ENCODE measurements at places on chromosomes 12 and 14. TPM values are rescaled to one million over a fixed set of nuclear protein-coding genes. Genes with fewer than 3 reads are reported as not detected.

EGLN3 gene
- 1.3 TPM for total RNA-seq

DNA sequence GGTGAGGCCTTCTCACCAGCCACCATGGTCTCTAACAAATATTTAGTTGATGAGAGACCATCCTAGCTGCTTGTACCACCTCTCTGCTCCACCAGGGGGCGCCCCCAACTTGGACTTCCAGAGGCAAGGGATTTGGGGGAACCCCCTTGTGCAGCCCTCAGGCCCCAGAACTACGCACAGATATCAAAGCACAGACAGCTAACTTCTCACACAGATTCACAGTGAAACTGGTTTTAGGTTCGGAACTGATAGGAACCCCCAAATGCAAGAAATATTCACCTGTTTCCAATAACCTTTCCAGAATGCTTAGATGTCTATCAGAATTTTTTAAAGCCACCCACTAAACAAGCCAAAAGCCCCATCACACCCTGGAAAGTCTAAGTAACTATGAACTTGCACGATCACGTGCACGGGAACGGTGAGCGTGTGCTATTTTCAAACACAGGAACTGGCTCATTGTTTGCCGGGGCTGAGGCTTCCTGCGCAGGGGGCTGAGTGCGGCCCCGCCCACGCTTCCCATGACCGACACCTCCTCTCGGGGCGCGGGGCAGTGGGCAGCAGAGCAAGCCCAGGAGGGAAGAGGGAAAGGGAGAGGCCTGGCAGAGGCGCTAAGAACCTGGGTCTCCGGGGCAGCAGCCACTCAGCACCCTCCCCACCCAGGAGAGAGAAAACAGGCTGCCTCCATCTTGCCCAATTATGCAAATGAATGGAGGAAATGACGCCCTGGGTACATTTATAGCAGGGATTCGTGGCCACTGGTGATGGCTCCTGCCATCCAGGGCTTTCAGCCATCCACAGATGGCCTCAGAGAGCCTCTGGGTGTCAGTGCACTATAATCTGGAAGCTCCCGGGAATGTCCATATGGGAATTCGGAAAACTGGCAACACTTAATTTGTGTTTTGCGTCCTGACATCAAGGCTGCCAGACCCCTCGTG is 79.4 kb upstream of the GPR68 start:
- peak; percentile 97 for DNase-seq

GRCh38 chr12:101642115-101643067 is 47.6 kb downstream of the MYBPC1 start:
- no peak for DNase-seq

DNA sequence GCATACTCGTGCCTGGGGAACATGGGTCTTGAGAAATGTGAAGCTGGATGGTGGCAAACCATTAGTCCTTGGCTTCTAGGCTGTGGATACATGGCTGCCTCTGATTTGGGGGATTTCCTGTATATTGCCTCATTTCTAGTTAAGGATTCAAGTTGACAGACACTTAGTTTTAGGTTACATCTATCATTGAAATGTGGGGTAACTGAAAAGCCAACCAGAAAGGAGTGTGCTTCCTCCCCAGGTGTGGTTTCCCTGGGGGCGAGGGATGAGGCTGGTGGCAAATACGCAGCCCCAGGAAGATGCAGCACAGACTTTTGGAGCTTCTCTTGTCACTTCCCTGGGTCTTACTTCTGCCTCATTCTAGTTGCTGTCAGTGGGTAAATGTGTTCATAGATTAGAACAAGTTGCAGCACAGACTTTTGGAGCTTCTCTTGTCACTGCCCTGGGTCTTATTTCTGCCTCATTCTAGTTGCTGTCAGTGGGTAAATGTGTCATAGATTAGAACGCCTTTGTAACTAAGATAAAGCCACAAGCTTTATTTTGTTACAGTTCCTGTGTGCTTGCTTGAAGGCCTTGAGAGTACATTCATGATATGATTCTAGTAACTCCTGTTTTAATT is 85.1 kb downstream of the BORCS5 start:
- peak; percentile 51 for DNase-seq

DNA sequence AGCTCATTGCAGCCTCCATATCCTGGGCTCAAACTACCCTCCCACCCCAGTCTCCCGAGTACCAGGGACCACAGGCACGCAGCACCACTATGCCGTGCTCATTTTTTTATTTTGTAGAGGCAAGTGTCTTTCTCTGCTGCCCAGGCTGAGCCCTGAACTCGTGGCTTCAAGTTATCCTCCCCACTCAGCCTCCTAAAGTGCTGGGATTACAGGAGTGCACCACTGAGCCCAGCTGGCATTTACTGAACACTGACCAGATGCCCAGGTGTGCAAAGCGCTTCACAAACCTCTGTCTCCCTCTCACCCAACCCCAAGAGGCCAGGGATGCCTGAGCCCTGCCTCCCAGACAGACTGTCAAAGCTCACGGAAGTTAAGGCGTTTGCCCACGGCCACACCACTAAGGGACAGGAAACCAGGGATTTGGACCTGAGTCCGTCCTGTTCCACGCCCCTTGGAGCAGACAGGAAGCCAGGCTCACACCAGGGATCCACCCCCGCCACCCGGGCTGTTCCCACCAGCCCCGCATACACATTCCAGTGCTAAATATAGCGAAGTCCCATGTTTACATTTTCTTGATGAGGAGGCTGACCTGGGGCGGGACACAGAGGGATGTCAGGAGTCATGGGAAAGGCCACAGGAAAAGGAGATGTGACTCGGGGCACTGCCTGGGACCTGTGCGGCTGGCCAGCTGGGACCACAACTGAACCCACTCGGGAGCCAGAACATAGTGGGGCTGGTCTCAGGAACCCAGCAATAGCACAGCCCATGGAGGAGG is 51.2 kb downstream of the TESC start:
- DNase-seq = no peak

- no peak for DNase-seq
Observed at GRCh38 chr12:79858518-79858917, 76.4 kb downstream of the PPP1R12A start.

RPAP3 gene
- 26.4 TPM for total RNA-seq

GPR162 gene
- not detected for total RNA-seq

CATSPERB gene
- 5.3 TPM for total RNA-seq

NKX2-1 gene
- total RNA-seq = not detected

- no peak for DNase-seq
Observed at GRCh38 chr12:45205165-45205825, 10.6 kb upstream of the ANO6 start.

DNA sequence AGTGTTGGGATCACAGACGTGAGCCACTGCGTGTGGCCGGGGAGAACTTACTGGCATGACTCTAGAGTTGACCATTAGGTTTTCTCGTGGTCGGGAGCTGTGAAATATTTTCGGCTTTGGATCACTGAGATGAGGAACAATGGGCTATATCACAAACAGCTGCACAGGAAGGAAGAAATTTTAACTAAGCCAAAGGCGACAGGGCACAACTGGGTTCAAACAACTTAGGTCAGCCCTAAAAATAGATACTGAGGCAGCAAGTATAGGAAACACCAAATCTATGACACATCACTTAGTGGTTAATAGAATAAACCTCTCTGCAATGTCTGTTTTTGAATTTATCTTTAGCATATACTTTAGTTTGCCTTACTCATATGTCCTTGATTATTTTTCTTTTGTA is 162.9 kb downstream of the LRIG3 start:
- no peak for DNase-seq

DNA sequence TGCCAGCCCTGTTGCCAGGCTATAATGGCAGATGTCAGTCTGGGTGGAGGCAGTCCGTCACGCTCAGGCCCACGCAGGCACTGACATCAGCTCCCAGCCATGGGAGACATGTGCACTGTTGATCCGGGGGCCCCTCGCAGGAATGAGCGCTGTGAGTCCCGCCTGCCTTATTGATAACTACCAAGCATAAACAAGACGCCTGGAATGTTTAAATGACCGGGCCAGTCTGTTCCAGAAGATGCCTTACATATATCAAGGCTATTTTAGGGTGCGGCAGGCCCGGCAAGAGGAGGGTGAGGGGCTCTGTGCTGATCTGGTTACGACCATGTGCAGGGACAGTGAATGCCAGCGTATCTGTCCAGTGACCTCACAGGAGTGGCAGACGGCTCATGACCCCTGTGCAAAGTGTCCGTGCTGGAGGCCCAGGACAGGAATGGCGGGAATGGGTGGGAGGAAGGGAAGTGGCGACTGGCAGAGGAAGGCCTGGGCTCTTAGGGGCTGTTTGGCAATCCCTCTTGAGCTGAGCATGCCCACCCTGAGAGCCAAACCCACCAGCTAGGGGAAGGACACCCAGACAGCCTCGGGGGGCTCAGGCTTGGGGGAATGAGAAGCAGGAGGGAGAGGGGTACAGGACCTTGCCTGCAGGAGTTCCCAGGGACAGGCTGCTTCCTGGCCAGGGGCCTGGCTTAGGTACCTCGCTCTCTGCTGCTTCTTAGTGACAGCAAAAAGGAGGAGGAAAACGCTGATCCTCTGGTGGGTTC is 49.3 kb downstream of the DLK1 start:
- DNase-seq = no peak

LRP1-AS gene
- total RNA-seq = not detected

- peak; percentile 23 for DNase-seq
Observed at GRCh38 chr12:49295082-49295936, at the start of gene PRPH. PRPH (plus strand) TSS chr12:49295147; CDS start chr12:49295201, 54 bp downstream.

DNA sequence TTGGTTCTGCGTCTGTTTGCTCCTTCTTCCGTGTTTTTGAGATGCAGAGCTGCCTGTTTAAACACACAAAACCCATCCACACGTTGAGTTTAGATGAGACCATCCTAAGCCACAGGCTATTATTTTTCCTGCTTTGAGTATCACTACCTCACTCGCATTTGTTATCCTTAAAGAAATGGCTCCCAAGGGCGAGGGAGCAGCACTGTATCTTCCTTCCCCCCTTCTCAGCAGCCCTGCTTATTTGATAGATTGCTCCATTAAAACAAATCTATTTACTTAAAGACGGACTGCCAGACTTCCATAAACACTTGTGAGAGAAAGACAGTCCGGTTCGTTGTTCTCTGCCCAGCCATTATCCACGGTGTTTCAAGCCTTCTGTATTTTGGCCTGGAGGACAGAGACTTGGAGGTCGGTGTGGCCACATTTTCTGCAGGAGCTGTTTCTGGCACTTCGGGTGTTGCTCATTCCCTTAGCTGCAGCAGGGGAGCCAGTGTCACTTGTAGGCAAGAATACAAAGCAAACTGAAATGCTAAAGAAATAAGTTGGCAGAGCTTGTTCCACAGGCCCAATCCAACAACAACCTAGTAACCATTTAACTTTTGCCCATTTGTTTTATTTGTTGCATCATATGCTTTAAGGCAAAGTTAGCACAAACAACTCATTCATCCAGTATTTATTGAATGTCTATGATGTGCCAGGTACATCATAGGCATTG is 275.4 kb downstream of the TTC6 start:
- DNase-seq = no peak

BTBD7 gene
- 12.6 TPM for total RNA-seq

- DNase-seq = peak; percentile 44
Observed at GRCh38 chr12:110619534-110619953, 5.6 kb downstream of the TCTN1 start.

GRCh38 chr14:73258076-73258475 is 20.8 kb downstream of the PAPLN start:
- DNase-seq = no peak

- no peak for DNase-seq
Observed at GRCh38 chr12:120847814-120848213, 56.3 kb downstream of the SPPL3 start.

DNA sequence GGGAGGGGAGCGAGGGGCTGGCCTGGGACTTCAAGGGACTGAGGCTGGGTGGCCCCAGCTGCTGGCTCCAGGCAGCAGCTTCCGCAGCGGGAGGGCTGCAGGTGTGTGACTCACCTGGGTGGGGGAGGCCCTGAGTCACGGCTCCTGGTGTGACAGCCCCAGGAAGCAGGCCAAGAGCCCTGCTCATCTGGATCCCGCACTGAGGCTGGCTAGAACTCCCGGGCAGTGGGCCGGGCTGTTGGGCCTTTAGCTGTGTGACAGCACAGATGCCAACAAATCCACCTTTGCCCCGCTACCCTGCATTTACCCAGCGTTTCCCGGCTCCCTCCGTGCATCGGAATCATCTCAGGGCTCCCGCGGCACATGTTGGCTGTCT is 180.0 kb upstream of the PRMT8 start:
- no peak for DNase-seq

GRCh38 chr12:81627336-81628189 is 131.6 kb downstream of the PPFIA2 start:
- DNase-seq = no peak

TSHR gene
- total RNA-seq = not detected

RFC5 gene
- 8.7 TPM for total RNA-seq

GRCh38 chr12:116861320-116861719 is 19.9 kb downstream of the HRK start:
- peak; percentile 52 for DNase-seq

DNA sequence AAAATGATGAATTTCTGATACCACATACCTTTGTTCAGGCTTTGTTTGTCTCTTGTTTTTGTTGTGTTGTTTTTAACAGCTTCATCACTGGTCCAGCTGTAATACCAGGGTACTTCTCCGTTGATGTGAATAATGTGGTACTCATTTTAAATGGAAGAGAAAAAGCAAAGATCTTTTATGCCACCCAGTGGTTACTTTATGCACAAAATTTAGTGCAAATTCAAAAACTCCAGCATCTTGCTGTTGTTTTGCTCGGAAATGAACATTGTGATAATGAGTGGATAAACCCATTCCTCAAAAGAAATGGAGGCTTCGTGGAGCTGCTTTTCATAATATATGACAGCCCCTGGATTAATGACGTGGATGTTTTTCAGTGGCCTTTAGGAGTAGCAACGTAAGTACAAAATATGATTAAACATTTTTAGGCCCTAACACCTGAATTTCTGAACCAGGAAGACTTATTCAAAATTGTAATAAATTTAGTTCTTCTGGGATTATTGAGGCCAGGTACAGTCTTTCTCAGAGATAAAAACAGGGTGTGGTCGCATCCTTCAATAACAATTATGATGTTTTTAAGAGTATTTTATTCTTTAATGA is 22.4 kb downstream of the RXYLT1 start:
- DNase-seq = no peak

DNA sequence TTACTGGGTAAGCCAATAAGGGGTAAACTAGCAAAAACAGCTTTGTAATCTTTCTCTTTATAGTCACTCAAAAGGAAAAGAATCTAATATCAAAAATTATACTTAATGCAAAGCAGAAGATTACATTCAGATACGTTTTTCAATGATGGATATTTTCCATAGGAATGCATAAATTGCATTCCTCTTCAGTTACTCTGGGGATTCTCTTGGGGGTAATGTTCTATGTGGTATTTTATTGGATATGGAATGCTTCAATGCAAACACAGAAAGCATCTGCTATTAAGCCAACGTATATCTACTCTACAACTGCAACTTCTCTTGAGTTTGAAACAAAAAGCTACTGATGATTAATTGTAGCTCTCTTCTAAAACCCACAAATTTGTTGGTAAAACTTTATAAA is 106.0 kb downstream of the SLC41A2 start:
- no peak for DNase-seq

GRCh38 chr12:13161172-13161571 is 35.4 kb upstream of the EMP1 start:
- DNase-seq = no peak

DNA sequence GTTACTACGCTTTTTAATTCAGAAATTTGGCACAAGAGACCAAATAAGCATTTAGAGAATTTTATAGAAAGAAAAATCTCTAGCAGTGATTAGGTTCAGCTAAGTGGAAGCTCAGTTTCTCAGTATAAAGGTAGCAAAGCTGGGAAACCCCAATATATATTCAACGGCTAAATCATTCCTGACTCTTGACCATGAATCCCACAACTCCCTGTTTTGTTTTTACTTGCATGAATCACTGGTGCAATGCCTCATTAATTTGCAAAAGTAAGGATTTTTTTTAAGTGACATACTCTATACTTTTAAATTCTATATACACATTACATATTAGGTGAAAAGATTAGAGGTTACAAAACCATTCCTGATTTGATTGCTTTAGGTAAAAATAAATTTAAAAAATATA is 74.3 kb upstream of the PLEKHG7 start:
- DNase-seq = no peak

GRCh38 chr12:45409966-45410365 is 194.1 kb downstream of the ANO6 start:
- DNase-seq = no peak

Data from CD4-positive, alpha-beta T cell (primary cell).